Bladder microvascular endothelial cell (primary cell): ENCODE measurements at places on chromosomes 3 and 15. TPM values are rescaled to one million over a fixed set of nuclear protein-coding genes. Genes with fewer than 3 reads are reported as not detected.

Gene OPA1
- total RNA-seq: 40.0 and 77.1 TPM in 2 replicates

Gene TRH
- not detected in 2 replicates for total RNA-seq

Gene TPM1
- 244 and 951 TPM in 2 replicates for total RNA-seq

Gene LINGO1
- total RNA-seq: 0.19 TPM in 1 of 2 replicates, not detected in the other

Gene GRK7
- total RNA-seq: under 0.01 TPM in 1 of 2 replicates, not detected in the other

Gene GPR171
- total RNA-seq: not detected in 2 replicates

Gene FAM174B
- 5.3 and 46.7 TPM in 2 replicates for total RNA-seq

Gene EOMES
- total RNA-seq: not detected in 2 replicates

Gene SCG5
- total RNA-seq: 0.49 and 0.82 TPM in 2 replicates

Gene MYD88
- total RNA-seq: 10.4 and 25.5 TPM in 2 replicates

Gene TMOD2
- 6.5 and 20.7 TPM in 2 replicates for total RNA-seq
